ENCODE measurements at places on chromosomes 4 and X. TPM values are rescaled to one million over a fixed set of nuclear protein-coding genes. Genes with fewer than 3 reads are reported as not detected.

The DDX53 gene
- not detected for total RNA-seq

The MAGEA3 gene
- not detected for total RNA-seq

The NDNF gene
- total RNA-seq = not detected

The RHOXF1 gene
- total RNA-seq = not detected

The LIMCH1 gene
- 7.3 TPM for total RNA-seq

The PPBP gene
- not detected for total RNA-seq

The ADH1B gene
- total RNA-seq = not detected

The IL9R gene
- total RNA-seq = 0.27 TPM

The GIMD1 gene
- not detected for total RNA-seq

The GAB1 gene
- total RNA-seq = 20.5 TPM

Data from mammary epithelial cell (primary cell).